Cerebellum (tissue), 4 donors: ENCODE measurements at places on chromosomes 2 and 18. TPM values are rescaled to one million over a fixed set of nuclear protein-coding genes. Genes with fewer than 3 reads are reported as not detected.
A peak's percentile ranks its signal among the peaks of the same experiment; 100 is the strongest.

DNA sequence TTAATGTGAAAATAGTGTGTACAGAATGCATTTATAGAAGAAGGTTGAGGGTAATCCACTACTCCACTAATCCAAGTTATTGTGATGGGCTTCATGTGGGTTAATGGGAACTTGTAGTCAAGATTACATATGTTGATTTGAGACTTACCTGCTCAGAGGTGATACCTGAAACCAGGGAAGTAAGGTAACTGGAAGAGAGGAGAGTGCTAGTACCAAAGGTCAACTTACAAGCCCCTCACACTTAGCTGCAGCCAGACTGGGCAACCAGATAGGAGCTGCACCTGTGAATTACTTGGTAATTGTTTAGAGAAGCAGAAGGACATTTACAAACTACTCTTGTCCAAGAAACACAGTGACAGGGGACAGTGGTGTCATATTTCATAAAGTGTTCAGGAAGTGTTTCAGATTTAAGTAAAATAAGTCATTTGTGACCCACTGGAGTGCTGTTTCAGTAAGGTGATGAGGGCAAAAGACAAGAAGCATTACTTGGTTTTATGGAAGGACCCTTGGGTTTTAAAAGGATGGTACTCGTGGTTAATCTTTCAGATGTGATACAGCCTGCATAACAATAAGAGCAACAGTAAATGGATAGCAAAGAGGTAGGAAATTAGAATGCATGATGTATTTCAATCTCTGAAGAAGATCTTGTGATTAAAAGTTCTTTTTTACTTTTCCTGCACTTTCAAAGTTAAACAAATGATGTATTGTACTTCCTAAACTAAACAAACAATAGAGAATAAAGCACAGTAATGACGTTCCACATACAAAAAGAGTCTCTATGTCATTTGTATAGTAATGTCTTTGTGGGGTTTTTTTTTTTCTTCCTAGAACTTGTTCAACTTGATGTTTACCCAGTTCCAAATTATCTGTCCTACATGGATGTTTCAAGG lies 189.3 kb downstream of the PHLPP1 start:
- DNase-seq, result no peak

GRCh38 chr2:26184121-26184520 lies 11.2 kb downstream of the GAREM2 start:
- no peak for DNase-seq

DLGAP1 gene
- total RNA-seq, result 78.1 TPM

CD207 gene
- total RNA-seq, result not detected

- DNase-seq, result no peak
Measured at GRCh38 chr2:124149571-124149970, 124.5 kb downstream of the CNTNAP5 start.

GRCh38 chr2:197113275-197113711 lies 186.8 kb upstream of the PGAP1 start:
- DNase-seq, result peak; percentile 38

LYPD1 gene
- total RNA-seq, result 81.1 TPM

GRCh38 chr2:111676291-111676822 lies 207.6 kb downstream of the ANAPC1 start:
- DNase-seq, result no peak

DNA sequence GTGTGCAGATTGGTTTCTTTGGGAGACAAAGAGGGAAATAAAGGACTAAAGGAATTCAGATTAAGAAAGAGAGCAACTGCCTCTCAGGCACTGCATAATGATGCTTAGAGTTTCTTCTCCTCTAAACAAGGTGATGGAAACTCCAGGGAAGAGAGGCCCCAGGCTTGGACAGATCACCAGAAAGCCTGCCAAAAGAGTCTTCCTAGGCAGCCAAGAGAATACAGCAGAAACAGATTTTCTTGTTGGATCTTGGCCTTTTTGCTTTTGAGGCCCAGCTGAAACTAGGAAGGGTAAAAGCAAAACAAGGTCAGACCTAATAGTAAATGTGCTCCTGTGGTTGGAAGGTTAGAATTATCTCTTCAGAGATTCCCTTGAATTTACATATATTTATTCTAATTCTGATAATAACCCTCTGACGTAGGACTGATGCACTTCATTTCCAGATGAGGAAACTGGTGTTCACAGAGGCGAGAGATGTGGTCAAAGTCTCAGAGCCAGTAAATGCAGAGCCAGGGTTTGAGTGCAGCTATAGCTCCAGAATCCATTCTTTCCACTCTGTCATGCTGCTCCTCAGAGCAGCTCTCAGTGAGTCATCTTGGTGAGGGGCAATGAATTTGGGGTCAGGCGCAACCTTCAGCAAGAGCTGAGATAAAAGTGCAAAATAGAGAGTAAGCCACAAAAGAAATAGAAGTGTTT lies 142.3 kb upstream of the FBXO11 start:
- no peak for DNase-seq

UGT1A5 gene
- not detected for total RNA-seq

GRCh38 chr2:181991171-181991885 lies 5.7 kb downstream of the PPP1R1C start:
- DNase-seq, result no peak

- DNase-seq, result no peak
Measured at GRCh38 chr2:191601060-191601459, 76.9 kb upstream of the NABP1 start.

DNA sequence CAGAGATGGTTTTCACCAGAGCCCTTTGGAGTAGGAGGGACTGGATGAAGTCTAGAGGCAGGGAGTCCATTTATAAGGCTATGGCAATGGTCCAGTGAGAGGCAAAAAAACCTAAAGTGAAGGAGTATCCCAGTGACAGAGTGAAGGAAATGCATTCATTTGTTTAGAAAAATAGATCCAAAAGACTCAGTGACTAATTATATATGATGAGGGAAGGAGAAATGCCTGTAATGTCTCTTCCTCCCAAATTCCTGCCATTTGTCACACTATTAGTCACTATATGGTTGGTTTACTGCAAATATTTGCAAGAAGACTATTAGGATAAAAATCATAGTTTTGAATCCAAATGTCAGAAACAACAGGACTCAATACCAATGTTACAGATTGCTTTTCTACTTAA lies 104.2 kb downstream of the ZNF521 start:
- no peak for DNase-seq

- no peak for DNase-seq
Measured at GRCh38 chr2:130370490-130370889, 14.6 kb downstream of the PTPN18 start.

NCKAP1 gene
- total RNA-seq, result 162 TPM

GRCh38 chr18:21300035-21300907 lies 58.2 kb downstream of the GREB1L start:
- no peak for DNase-seq

TXNDC2 gene
- total RNA-seq, result not detected

GALNT13 gene
- total RNA-seq, result 14.2 TPM

- DNase-seq, result peak; percentile 41
Measured at GRCh38 chr2:1633936-1634587, 110.3 kb downstream of the PXDN start.

DNA sequence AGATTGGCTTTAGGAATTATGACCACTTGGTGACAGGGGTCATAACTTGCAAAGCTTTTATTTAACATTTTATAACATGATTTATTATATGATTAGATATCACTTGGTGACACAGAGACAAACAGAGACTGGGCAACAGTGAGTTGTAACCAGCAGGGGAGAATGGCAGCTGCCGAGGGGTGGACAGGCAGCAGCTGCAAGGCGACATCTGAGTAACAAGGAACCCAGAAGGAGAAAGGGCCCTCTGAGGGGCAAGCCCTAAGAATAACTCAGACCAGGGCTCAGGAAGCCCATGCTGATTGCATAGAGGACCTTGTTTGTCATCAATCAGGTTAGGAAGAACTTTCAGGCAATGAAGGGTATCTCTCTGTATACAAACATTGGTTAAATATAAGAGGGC lies 339.9 kb upstream of the SOX11 start:
- no peak for DNase-seq

DNA sequence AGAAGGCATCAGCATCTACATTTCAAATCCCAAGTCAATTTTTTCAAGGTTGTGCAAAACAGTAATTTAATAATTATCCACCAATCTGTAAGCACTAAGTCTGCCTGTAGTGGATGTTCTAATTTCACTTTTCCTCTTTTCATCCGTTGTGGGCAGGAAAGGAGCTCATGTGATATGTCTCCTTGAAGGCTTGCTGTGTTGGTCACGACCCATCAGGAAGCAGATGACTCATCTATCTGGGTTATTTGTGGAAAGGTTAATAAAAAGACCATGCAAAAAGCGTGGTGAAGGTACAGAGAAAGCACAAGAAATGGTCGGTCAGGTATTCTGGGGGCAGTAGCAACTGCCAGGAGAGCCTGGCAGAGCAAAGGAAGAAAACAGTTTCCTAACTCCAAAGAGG lies 476.7 kb upstream of the RAB6C start:
- DNase-seq, result no peak

GPR35 gene
- 2.4 TPM for total RNA-seq

DNA sequence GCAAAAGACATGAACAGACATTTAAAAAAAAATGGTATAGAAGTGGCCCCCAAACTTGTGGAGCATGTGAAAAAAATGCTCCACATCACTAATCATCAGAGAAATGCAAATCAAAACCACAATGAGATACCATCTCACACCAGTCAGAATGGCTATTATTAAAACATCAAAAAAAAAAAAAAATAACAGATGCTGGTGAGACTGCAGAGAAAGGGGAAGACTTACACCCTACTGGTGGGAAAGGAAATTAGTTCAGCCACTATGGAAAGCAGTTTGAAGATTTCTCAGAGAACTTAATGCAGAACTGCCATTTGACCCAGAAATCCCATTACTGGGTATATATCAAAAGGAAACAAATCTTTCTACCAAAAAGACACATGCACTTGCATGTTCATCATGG lies 164.8 kb downstream of the RIT2 start:
- no peak for DNase-seq

GRCh38 chr2:101901241-101901640 lies 90.5 kb upstream of the IL1R2 start:
- DNase-seq, result no peak

CYBRD1 gene
- 16.3 TPM for total RNA-seq

DNA sequence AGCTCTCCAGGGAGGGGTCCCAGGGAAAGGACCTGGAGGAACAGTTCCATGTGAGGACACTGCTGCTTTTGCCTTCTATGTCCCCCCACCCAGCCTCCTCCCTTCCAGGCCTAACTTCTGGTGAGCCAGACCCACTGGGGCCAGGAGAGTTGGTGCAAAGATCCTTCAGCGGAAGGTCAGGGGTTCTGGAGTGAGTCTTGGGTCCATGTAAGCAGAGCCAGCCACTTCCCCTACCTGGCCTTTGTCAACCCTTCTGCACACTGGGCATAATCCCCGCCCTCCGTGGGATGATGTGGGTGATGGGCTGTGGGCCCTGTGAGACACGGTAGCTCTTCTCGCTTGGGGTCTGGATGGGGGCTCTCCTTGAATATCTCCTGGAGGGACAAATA lies 76.9 kb downstream of the RHOB start:
- no peak for DNase-seq

- DNase-seq, result no peak
Measured at GRCh38 chr2:207248702-207249377, 83.1 kb upstream of the KLF7 start.

GRCh38 chr2:99648906-99649789 lies 159.3 kb upstream of the REV1 start:
- DNase-seq, result no peak

DNA sequence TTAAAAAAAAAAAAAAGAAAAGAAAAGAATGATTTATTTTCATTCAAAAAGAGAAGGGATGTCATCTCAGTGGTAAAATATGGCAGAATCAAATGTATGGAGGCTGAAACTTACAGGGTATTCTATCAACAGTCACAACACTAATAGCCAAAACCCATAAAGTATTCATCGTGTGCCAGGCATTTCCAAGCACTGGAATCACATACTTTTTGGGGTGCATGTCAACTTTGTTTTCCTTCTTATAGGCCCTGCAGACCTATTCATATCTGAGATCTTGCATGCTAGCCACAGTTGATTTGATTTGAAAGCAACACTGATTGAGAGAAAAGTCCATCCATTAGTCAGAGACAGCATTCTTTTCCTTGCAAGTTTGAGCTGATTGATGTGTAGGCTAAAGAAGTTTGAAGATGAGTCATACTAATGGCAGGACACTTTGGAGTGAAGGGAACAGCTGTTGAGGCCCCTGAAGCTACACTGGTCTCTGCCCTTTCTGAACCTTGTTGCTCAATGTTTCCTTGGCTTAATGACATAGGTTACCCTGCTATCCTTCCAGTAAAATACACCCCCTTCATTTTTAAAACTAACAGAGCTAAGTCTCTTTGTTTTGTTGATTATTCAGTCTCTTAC lies 22.0 kb downstream of the KATNAL2 start:
- no peak for DNase-seq

GRCh38 chr2:189125195-189125594 lies 54.4 kb downstream of the COL5A2 start:
- no peak for DNase-seq

- DNase-seq, result no peak
Measured at GRCh38 chr2:229654437-229654836, 59.9 kb downstream of the DNER start.

GRCh38 chr2:173851141-173851641 lies 114.0 kb downstream of the SP3 start:
- peak; percentile 68 for DNase-seq
